Stimulated activated CD8-positive, alpha-beta memory T cell treated with anti-CD3 and anti-CD28 coated beads, Interleukin-2, amount 100 ng/mL, for 1 hour (primary cell): ENCODE measurements at places on chromosomes 13 and 19.

GRCh38 chr13:110630566-110631119 is 15.3 kb downstream of the NAXD start:
- no peak for DNase-seq

GRCh38 chr19:41616792-41617621 is 9.9 kb downstream of the CEACAM4 start:
- no peak for DNase-seq

GRCh38 chr19:17681505-17682125 is 6.5 kb downstream of the UNC13A start:
- DNase-seq = no peak

GRCh38 chr13:83816081-83816480 is 66.2 kb downstream of the SLITRK1 start:
- DNase-seq = no peak

DNA sequence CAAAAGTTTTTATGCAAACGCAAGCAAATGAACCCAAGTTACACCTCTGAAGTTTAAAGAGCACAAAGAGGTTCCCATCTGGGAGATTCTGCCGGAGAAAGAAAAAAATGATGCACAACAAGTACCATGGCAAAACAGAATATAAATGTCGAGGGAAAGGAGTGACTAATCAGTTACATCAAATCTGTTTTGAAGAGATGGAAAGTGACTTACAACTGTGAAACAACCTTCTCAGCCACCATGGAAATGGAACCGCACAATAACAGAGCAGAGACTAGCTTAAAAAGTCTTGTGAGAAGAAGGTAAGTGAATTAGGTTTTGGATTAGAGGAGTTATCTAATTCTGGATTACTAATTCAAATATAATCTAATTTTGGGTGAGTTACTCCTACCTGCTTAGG is 2.4 kb downstream of the HSPH1 start:
- no peak for DNase-seq

GRCh38 chr13:96822895-96823294 is 171.4 kb downstream of the OXGR1 start:
- no peak for DNase-seq

- no peak for DNase-seq
These were observed 27.4 kb upstream of the SCEL start for GRCh38 chr13:77507931-77508776.

DNA sequence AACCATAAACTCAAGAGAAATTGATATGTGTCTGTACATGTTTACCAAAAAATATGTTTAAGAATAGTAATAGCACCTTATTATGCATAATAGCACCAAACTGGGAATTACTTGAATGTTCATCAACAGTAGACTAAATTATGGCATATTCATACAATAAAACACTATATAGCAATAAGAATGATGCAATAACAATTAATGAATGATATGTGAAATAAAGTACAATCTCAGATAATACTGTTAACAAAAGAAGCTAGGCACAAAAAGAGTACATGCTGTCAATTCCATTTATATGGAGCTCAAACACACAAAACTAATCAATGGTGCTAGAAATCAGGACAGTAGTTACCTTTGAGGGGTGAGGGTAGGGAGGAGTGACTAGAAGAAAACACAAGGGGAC is 36.3 kb downstream of the ZC3H13 start:
- no peak for DNase-seq

GRCh38 chr13:111559612-111560403 is 239.4 kb downstream of the TEX29 start:
- DNase-seq = no peak

- no peak for DNase-seq
These were observed 110.2 kb downstream of the RAP2A start for GRCh38 chr13:97544031-97544765.

DNA sequence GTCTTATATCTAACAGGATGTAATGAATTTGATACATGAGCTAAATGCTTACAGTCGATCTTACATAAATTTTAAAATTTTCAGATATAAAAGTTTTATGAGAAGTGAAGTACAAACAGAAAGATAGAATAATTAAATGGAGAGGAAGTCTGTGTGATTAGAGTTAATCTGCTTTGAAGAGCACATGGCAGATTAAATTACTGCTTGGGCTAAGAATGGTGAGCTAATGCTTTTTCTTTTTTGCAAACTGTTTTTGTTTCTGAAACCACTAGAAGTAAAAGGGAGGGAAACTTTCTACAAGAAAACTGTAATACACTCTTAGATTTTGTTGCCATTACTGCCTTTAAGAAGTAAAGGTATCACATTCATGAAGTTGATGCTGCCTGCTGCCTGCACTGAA is 96.3 kb upstream of the SPRY2 start:
- no peak for DNase-seq

- DNase-seq = no peak
These were observed 52.4 kb downstream of the ZNF676 start for GRCh38 chr19:22144394-22144793.

GRCh38 chr19:42023121-42023942 is 29.3 kb upstream of the ATP1A3 start:
- DNase-seq = no peak

- DNase-seq = no peak
These were observed 12.4 kb downstream of the MAST3 start for GRCh38 chr19:18109733-18110608.

DNA sequence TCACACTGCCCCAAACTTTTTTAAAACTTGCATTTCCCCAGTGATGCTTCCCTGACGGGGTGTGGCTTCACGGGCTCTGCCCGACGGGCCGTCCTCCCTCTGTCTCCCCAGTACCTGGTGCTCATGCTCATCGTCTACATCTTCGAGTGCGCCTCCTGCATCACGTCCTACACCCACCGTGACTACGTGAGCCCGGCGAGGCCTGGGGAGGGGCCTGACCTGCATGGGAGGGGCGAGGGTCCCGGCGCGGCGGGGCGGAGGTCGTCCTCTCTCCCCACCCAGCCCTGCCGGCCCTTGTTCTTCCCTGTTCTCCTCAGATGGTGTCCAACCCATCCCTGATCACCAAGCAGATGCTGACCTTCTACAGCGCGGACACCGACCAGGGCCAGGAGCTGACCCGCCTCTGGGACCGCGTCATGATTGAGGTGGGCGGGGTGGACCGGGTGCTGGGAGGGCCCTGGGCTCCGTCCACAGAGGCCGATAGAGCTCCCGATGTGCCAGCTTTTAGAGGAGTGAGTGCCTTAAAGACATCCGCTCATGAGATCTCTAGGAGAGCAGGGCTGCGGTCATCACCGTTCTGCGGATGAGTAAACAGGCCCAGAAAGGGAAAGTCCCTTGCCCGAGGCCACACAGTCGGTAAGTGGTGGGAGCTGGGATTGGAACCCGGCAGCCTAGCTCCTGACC is 6.9 kb downstream of the UPK1A start:
- DNase-seq = no peak

GRCh38 chr19:11194173-11194572 is 3.2 kb downstream of the KANK2 start:
- DNase-seq = no peak

- DNase-seq = no peak
These were observed 14.3 kb downstream of the HNRNPM start for GRCh38 chr19:8459095-8459494.
